ENCODE measurements at places on chromosomes 6 and 20. TPM values are rescaled to one million over a fixed set of nuclear protein-coding genes. Genes with fewer than 3 reads are reported as not detected.

GRCh38 chr6:147226163-147226724, 22.0 kb downstream of the STXBP5 start:
- no peaks in the 10 kb centered on the region for H3K27me3 ChIP-seq
- H3K4me3 ChIP-seq = no peak overlapping the region

DNA sequence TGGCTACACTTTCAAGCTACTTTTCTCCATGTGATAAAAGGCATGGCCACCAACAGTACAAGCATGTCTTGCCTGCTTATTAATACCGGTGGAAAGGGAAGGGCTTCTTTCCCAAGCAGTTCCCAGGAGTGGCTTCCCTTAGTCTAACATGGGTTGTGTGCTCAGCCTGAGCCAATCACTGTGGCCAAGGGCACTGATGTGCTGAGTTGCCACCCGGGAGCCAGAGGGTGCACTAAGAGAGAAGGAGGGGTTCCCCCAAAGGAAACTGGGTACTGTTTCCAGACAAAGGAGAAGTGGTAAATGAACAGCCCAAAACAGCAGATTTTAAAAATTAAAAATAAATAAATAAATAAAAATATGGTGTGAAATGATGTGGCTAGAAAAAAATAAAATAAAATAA, 68.5 kb downstream of the BANF2 start:
- H3K4me3 ChIP-seq = no peak overlapping the region
- no peaks in the 10 kb centered on the region for H3K36me3 ChIP-seq
- DNase-seq = no peak
- H3K27me3 ChIP-seq = no peaks in the 10 kb centered on the region
- H3K27ac ChIP-seq = no peak overlapping the region

DNA sequence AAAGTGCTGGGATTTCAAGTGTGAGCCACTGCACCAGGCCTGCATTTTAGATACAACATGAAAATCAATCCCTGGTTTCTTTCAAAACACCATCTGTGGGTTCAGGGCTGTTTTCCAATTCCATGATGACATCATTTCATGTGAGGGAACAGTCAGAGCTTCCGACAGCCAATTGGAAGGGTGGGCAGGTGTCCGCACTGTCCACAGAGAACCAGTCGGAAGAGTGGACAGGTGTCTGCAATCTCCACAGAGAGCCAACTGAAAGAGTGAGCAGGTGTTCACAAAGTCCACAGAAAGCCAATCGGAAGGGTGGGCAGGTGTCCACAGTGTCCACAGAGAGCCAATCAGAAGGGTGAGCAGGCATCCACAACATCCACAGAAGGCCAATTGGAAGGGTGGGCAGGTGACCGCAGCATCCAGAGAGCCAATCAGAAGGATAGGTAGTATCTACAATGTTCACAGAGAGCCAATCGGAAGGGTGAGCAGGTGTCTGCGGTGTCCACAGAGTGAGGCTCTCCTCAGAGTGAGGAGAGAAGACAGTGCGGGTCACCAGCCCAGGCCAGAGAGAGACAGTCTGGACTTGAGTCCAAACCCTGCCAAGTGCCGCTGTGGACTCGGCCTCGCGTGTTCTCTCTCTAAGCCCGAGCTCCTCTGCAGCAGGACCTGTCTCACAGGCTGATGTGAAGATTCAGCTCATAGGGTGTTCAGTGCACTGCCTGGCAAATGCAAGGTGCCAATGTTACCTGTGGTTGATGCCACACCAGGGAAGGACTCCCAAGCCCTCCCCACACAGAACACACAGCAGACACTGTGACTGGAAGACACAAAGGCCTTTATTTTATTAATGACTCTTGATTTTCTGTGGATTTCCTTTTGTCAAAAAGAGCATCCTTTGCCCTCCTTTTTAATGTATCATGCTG, 57.3 kb downstream of the DLL1 start:
- H3K27ac ChIP-seq = no peak overlapping the region
- H3K36me3 ChIP-seq = no peaks in the 10 kb centered on the region
- no peaks in the 10 kb centered on the region for H3K27me3 ChIP-seq
- peaks cover 35% of the 10 kb centered on the region for H3K4me1 ChIP-seq
- no peak for DNase-seq
- H3K4me3 ChIP-seq = no peak overlapping the region

- DNase-seq = no peak
- no peak overlapping the region for H3K27ac ChIP-seq
- no peaks in the 10 kb centered on the region for H3K27me3 ChIP-seq
- peaks cover 4% of the 10 kb centered on the region for H3K4me1 ChIP-seq
These were observed 50.1 kb downstream of the PHF3 start for GRCh38 chr6:63685446-63686379.

GRCh38 chr6:81126150-81126549, 626.3 kb downstream of the TENT5A start:
- no peak overlapping the region for H3K27ac ChIP-seq
- no peaks in the 10 kb centered on the region for H3K36me3 ChIP-seq
- H3K4me1 ChIP-seq = no peaks in the 10 kb centered on the region
- H3K4me3 ChIP-seq = no peak overlapping the region
- H3K27me3 ChIP-seq = no peaks in the 10 kb centered on the region
- DNase-seq = no peak

DNA sequence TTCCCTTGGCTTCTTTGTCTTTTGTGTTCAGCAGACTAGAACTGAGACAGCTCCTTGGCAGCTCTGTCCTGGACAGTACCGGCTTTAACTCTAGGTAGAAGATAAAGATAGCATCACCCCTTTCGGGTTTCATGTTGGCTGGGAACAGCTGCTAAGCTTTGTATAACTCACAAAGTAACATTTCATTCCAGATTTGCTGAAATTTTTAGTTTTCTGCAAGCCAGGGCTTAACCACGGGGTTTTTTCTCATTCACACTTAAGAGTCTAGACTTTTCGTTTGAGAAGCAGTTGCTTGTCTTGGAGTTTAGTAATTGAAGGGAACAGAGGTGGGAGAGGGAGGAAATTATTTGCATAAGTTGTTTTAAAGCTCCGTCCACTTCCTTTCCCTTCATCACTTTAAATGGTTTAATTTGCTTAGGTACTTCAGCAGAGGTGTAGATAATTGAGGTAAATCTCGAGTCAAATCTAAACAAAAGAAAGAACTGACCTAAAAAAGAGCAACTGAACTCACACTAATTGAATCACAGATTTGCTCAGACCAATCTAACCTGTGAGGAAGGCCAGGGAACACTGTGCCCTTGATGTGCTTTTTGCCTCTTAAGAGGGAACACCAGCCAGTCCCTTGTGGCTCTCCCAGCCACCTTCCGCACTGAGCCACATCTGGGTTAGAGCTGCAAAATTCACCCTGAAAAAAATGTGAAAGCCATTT, 48.3 kb downstream of the RREB1 start:
- peaks cover 44% of the 10 kb centered on the region for H3K4me1 ChIP-seq
- H3K36me3 ChIP-seq = no peaks in the 10 kb centered on the region
- H3K27me3 ChIP-seq = no peaks in the 10 kb centered on the region
- H3K4me3 ChIP-seq = no peak overlapping the region
- no peak overlapping the region for H3K27ac ChIP-seq

- no peak overlapping the region for H3K4me3 ChIP-seq
- no peak for DNase-seq
- no peaks in the 10 kb centered on the region for H3K36me3 ChIP-seq
- H3K27me3 ChIP-seq = no peaks in the 10 kb centered on the region
- no peak overlapping the region for H3K27ac ChIP-seq
- H3K4me1 ChIP-seq = no peaks in the 10 kb centered on the region
These were observed 60.1 kb upstream of the OGFRL1 start for GRCh38 chr6:71228461-71229041.

- H3K4me3 ChIP-seq = no peak overlapping the region
- H3K36me3 ChIP-seq = no peaks in the 10 kb centered on the region
- H3K4me1 ChIP-seq = peaks cover 6% of the 10 kb centered on the region
- DNase-seq = no peak
- H3K27ac ChIP-seq = no peak overlapping the region
- H3K27me3 ChIP-seq = no peaks in the 10 kb centered on the region
These were observed 158.3 kb downstream of the DLL1 start for GRCh38 chr6:170132561-170132991.

GRCh38 chr6:158972241-158973233, 27.5 kb downstream of the RSPH3 start:
- DNase-seq = no peak
- no peak overlapping the region for H3K4me3 ChIP-seq
- no peak overlapping the region for H3K27ac ChIP-seq
- H3K4me1 ChIP-seq = peaks cover 4% of the 10 kb centered on the region
- H3K27me3 ChIP-seq = no peaks in the 10 kb centered on the region
- peaks cover 21% of the 10 kb centered on the region for H3K36me3 ChIP-seq

DNA sequence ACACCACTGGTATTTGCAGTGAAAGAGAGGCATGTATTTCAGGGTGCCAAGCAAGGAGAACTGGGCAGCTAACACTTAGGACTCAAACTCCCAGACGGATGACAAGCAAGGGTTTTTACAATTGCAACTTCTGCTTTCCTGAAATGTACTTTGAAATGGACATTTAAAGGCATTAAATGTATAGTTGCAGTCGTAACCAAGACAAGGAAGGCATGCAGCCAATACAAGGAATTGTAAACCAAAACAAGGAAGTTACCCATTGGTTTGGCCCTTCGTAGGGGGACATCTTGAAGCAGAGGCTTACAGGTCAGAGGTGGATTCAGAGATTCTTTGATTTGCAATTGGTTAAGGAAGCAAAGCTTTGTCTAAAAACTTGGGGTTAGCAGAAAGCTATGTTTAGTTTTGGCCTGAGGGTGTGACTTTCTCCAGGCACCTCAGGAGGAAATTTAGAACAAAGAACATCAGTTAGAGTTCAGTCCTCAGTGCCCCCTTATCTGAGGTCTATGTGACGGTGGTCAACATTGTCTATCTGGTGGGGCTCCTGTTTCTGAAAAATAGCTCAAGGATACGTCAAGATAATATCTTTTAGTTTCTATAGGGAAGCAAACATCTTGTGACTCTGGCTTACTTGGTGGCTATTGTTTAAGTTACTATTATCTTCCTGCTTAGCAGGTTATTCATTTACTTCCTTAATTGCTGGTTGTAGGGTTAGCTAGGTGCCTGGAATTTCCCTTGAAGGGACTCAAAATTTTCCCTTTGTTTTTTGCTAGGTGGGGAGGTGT, 266.0 kb downstream of the CD83 start:
- H3K4me1 ChIP-seq = peaks cover 51% of the 10 kb centered on the region
- no peak for DNase-seq
- H3K27ac ChIP-seq = no peak overlapping the region
- H3K4me3 ChIP-seq = no peak overlapping the region

- H3K27me3 ChIP-seq = no peaks in the 10 kb centered on the region
- H3K4me3 ChIP-seq = no peak overlapping the region
- peak overlapping the region; percentile 10 for H3K27ac ChIP-seq
- H3K36me3 ChIP-seq = peaks cover 13% of the 10 kb centered on the region
- DNase-seq = no peak
These were observed 32.0 kb downstream of the ERMARD start for GRCh38 chr6:169783401-169783800.

MRPS10 gene
- 29.0 TPM for total RNA-seq

DNA sequence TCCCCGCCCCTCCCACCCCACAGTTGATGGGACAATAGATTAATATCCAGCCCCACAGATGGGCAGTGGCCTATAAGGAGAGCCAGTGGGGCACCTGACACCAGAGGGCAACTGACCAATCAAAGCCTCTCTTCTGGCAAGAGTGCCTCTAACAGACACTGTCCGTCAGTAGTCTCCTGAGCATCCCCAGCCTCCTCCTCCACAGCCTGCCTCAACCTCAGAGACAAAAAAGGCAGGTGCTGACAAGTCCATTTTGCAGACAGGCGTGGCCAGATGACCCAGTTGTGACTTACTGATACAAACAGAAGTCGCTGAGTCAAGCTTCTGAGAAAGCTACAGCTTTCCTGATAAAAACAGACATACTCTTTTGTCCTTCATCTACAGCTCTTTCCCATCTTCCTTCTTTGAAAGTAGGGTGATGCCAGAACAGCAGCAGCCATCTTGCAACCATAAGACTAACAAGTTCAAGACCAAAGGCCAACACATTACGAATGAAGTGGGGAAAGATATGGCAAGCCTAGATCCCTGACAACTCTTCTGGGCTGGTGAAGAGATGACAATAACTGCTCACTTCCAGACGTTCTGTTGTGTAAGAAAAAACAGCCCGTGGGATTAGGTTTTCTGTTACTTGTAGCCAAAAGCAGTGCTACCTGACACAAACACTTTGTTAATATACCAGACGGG, 12.3 kb downstream of the PPIL1 start:
- H3K27ac ChIP-seq = peak overlapping the region; percentile 54
- no peaks in the 10 kb centered on the region for H3K27me3 ChIP-seq
- peaks cover 17% of the 10 kb centered on the region for H3K4me1 ChIP-seq
- H3K4me3 ChIP-seq = no peak overlapping the region
